ENCODE measurements at places on chromosomes 2 and 18.

DNA sequence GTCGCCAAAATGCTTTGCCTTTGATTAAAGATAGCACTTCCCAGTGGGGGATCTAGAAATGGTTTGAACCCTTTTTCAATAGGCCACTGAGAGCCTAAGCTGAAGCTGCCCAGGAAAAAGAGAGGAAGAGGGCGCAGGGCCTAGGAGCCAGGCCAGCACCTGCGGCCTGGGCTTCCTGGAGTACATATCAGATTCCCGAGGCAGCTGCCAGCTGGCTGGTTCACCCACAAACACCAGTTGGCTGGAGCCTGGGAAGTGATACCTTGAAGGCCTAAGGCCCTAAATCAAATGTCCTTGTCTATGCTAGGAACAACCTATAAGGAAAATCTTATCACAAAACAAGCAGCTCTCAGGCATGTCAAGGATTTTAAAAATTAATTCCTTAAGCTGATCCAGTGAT lies 37.1 kb downstream of the ANKRD44 start:
- H3K4me1 ChIP-seq = peaks cover 11% of the 10 kb centered on the region
- H3K27ac ChIP-seq = no peak overlapping the region
- no peaks in the 10 kb centered on the region for H3K27me3 ChIP-seq
- DNase-seq = no peak
- no peak overlapping the region for H3K4me3 ChIP-seq

- H3K27ac ChIP-seq = no peak overlapping the region
- no peak overlapping the region for H3K4me3 ChIP-seq
- DNase-seq = no peak
- no peaks in the 10 kb centered on the region for H3K27me3 ChIP-seq
- H3K4me1 ChIP-seq = no peaks in the 10 kb centered on the region
Observed at GRCh38 chr2:216139884-216140283, 30.7 kb downstream of the XRCC5 start.

DNA sequence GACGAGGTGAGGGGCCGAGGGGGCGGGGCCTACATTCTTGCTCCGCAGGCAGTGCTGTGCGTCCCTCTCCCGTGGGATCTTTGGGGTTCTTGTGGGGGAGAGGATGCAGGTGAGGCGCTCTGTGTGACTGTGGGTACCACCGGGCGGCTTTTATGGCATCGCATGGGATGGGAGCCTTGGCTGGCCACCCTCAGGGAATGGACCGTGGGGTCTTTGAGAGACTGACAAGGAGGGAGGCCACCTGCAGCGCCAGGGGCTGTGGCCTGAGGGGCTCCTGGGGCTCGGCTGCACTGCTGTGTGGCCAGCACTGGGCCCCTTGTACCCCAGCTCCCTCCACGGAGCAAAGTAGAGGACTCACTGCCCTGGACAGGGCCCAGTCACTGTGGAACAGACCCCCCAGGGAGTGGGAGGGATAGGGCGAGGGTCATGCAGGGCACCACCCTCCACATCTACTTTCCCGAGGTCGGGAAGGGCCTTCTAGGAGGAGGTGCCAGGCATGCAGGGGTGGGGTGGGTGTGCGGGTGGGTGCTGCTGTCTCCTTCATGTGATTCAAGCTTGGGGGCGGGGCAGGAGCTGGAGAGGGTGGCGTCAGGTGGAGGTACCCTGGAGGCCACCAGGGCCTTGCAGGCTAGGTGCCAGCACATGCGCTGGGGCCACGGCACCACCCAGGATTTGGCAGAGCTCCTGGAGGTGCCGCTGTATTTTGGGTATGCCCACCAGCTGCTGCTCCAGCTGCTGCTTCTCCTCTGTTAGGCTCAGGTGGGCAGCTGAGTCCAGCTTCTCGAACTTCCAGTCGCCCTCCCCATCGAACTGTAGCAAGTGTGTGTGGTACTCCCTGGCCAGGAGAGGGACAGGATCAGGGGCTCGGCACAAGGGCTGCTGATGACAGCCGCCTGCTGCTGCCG lies 1072.4 kb downstream of the RPIA start:
- H3K4me3 ChIP-seq = no peak overlapping the region
- peaks cover 4% of the 10 kb centered on the region for H3K4me1 ChIP-seq
- H3K27me3 ChIP-seq = peaks cover 35% of the 10 kb centered on the region
- no peaks in the 10 kb centered on the region for H3K36me3 ChIP-seq
- DNase-seq = no peak
- no peak overlapping the region for H3K27ac ChIP-seq

- DNase-seq = no peak
- H3K27me3 ChIP-seq = no peaks in the 10 kb centered on the region
- H3K36me3 ChIP-seq = peaks cover 2% of the 10 kb centered on the region
- peaks cover 9% of the 10 kb centered on the region for H3K4me1 ChIP-seq
Observed at GRCh38 chr2:30503695-30504052, 56.6 kb downstream of the LCLAT1 start.
